NCI-H510A treated with DMSO at 0.1 percent for 48 hours (cell line): ENCODE measurements at places on chromosomes 3 and 15.

DNA sequence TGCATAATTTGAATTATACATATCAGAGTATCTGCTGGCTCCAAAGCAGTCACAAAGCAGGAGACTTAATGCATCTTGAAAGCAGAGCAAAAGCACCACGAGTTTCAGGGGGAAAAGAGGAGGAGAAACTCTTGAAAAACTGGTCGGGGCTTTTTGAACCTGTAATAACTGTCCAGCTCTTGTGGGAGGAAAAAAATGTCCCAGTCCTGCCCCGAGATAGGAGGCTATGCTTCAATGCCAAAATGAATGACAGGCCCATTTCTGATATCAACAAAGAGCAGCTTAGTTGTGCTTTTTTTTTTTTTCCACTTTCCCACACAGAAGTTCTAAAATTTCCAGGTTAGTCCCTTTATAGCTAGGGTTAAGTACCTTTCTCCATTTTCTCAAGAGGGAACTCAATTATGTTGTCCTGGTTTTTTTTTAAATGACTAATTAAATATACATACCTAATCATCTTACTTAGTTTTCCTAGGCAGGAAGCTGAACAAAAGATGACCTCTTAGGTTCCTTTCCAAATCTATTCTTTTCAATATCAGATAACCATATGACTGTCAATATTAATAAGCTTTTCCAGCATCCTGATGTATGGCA is 120.2 kb downstream of the TFDP2 start:
- DNase-seq, result no peak

DNA sequence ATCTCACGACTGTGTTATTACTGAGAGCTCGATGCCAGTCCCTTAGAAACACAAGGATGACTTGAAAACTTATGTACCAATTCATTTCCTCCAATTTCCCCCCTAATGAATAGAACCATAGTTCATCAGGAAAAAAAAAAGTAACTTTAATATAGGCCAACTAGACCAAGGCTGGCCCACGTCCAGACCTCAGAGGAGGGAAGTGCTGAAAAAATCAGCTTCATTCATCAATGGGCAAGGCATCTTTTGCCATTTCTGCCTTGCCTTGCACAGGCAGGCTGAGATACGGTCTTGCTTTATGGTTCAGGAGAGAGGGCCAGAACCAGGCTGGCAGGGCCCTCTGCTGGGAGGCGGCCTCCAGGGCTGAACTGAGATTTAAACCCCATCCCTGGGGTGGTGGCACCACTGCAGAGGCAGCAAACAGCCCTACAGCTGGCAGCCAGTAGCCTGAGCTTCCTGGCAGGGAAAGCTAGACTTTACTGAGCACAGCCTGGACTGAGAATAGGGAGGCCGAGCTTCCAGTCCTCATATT is 104.1 kb upstream of the TNFAIP8L3 start:
- no peak for DNase-seq

DNA sequence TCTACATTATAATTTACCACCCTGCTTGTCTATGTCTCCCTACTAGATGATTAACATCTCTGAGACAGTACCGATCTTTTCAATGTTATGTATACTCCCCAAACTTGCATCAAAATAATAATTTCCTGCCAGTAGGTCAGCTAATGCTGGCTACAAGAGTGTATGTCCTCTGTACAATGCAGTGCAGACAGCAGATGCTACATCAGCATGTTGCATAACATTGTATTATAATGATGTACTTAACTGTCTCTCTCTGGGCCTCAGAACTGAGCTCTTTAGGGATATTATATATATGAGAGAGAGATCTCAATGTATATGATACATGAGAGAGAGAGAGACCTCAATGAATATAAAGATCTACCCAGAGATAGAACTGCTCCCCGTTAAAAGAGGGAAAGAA is 456.6 kb downstream of the SHQ1 start:
- DNase-seq, result no peak

- no peak for DNase-seq
These were observed 114.1 kb upstream of the FRMD4B start for GRCh38 chr3:69499899-69500421.

DNA sequence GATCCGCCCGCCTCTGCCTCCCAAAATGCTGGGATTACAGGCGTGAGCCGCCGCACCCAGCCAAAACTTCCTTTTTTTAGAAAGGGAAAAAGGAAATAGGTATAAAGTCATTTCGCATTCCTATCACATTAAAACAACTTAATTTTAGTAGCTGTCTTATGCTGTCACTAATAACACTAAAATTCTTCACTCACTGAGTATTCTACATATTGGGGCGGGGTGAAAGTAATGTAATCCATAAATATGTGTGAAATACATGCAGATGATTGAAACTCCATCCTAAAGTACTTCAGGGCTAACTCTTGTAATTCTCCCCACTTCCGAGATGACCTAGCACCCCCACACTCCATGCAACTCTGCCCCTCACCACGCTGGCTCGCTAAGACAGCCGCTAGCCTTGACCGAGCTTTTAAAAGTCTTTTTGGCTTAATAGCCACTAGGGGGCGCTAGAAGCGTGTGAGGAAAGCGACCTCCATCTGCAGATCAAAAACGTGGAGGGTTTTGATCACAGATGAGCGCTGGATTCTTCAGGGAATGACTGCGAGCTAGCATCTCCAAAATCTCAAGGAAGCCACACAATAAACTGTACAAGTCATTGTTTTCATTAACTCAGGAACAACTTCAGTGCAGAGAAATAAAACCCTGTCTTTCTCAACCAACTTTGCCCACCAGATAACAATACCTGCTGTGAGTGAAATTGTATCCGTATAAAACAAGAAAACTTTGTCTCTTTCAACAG is 129.3 kb upstream of the IGF1R start:
- DNase-seq, result peak; percentile 0

DNA sequence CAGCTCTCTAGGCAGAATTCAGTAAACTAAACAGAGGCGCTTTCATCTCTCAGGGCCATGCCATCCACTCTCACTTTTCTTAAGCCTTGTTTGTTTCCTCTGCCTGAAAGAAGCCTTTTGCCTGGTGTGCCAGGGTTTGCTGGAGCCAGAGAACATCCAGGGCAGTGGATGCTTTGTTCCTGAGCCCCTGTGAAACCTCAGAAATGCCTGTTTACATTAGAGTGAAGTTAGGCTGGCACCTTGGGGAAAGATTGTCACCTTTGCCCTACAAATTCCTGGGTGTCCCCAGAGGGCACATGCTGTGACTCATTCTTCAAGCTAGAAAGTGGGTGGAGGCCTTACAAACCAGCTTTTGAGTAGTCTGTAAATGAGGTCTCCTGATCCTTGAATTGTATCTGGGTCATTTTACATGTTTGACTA is 10.7 kb upstream of the TRAK1 start:
- no peak for DNase-seq
